Thymus (tissue), 14 donors: ENCODE measurements at places on chromosomes 7 and 10. TPM values are rescaled to one million over a fixed set of nuclear protein-coding genes. Genes with fewer than 3 reads are reported as not detected.

Gene NEURL1
- 3.0 TPM for polyA plus RNA-seq

Gene PPP1R17
- 0.27 TPM for polyA plus RNA-seq

Gene GALNT17
- 9.2 TPM for polyA plus RNA-seq

Gene CCDC146
- polyA plus RNA-seq = 15.6 TPM

Gene NPC1L1
- 0.14 TPM for polyA plus RNA-seq

Gene GRM8
- 0.27 TPM for polyA plus RNA-seq

Gene GAD2
- polyA plus RNA-seq = 0.05 TPM

Gene TAS2R4
- polyA plus RNA-seq = 0.41 TPM

Gene MMP21
- polyA plus RNA-seq = 0.18 TPM

GRCh38 chr10:17126327-17126726 is 3.3 kb downstream of the CUBN start:
- H3K4me3 ChIP-seq = no peak overlapping the region
- no peaks in the 10 kb centered on the region for H3K4me1 ChIP-seq
- H3K27me3 ChIP-seq = no peaks in the 10 kb centered on the region
- no peak overlapping the region for H3K27ac ChIP-seq
- H3K36me3 ChIP-seq = no peaks in the 10 kb centered on the region

GRCh38 chr7:988963-989529 is 6.1 kb downstream of the CYP2W1 start:
- no peaks in the 10 kb centered on the region for H3K36me3 ChIP-seq
- H3K4me1 ChIP-seq = peaks cover 11% of the 10 kb centered on the region
- H3K27me3 ChIP-seq = peaks cover 42% of the 10 kb centered on the region
- no peak overlapping the region for H3K27ac ChIP-seq
- DNase-seq = no peak

DNA sequence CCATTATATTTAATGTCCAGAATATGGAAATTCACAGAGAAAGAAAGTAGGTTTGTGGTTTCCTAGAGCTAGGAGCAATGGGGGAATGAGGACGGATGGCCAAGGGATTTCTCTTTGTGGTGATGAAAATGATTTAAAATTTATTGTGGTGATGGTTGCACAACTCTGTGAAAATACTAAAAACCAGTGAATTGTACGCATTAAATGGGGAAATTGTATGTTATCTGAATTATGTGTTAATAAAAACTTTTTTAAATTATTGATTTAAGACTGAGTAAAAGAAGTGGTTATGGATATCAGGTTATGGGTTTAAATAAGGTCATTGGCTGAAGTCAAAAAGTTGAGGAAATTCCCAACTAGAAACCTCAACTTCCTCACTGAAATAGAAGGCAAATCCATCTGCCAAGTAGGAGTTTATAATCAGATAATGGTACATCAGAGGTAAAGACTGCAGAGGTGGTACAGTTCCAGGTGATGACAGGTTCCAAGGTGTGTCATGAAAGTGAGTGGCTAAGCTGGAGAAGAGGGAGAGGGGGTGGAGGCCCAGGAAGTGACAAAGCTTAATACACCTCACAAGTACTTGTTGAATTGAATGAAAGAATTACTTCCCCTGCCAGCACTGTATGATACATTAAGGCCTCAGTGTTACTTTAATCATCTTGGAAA is 68.9 kb upstream of the CCDC71L start:
- DNase-seq = no peak
- H3K4me3 ChIP-seq = no peak overlapping the region
- no peaks in the 10 kb centered on the region for H3K36me3 ChIP-seq
- H3K4me1 ChIP-seq = peaks cover 15% of the 10 kb centered on the region
- H3K27ac ChIP-seq = no peak overlapping the region

- no peak overlapping the region for H3K27ac ChIP-seq
- no peaks in the 10 kb centered on the region for H3K27me3 ChIP-seq
- DNase-seq = no peak
- no peaks in the 10 kb centered on the region for H3K4me1 ChIP-seq
Observed at GRCh38 chr7:19815546-19815945, 42.1 kb upstream of the TMEM196 start.

- H3K27me3 ChIP-seq = no peaks in the 10 kb centered on the region
- DNase-seq = no peak
- H3K4me3 ChIP-seq = no peak overlapping the region
- H3K4me1 ChIP-seq = no peaks in the 10 kb centered on the region
- H3K27ac ChIP-seq = no peak overlapping the region
Observed at GRCh38 chr10:53406532-53406931, 633.9 kb upstream of the MBL2 start.

DNA sequence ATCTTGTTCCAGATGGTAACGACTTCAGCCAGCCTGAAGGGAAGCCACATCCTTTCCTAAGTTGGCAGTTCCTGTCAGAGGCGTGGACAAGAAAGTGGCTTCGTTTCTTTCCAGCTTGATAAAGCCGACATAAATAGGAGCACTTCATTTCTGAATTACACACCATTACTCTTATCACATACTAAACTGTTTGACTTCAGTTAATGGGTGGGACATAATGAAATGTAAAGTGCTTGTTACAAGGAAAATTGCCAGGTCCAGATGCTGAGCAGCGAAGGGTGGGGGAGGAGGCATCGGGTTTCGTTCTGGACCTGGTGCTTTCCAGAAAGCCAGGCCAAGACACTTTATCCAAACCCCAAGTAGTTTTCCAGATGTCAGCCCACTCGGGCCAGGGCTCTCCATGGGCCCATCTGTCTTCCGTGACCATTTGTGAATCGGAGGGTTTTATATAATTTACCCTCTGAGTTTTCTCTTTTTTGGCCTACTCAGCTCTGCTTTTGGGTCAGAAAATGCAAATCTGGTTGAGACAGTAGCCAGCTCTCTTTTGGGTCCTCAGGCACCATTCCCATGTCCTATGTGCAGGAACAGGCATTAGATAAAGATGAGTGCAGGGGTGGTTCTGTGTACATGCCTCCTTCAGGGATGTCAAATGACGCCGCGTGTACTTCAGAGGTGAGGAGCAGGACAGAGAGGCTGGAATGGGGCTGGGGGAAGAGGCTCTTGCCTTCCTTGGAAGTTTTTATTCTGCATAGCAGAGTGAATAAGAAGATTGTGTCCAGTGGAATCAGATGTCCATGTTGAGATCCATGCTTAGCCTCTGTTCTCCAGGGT is 90.2 kb downstream of the TACC2 start:
- H3K27me3 ChIP-seq = no peaks in the 10 kb centered on the region
- H3K4me1 ChIP-seq = no peaks in the 10 kb centered on the region
- peak overlapping the region; percentile 43 for H3K27ac ChIP-seq
- no peaks in the 10 kb centered on the region for H3K36me3 ChIP-seq
- H3K4me3 ChIP-seq = no peak overlapping the region
- DNase-seq = no peak

DNA sequence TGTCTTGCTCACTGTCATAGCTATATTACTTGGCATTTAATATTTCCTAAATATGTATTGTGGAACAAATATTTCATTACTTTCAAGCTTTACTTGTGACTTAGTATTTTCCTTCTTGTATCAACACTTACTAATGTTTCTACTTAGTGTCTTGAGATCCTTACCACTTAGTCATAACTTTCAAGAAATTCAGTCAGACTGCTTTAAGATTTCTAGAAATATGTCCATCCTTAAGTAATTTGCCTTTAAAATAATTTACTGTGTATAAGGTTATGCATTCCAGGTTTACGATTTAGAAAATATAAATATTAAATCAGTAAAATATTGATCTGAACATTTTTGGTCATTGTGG is 87.3 kb upstream of the CSTF2T start:
- no peak overlapping the region for H3K27ac ChIP-seq
- no peaks in the 10 kb centered on the region for H3K4me1 ChIP-seq
- H3K27me3 ChIP-seq = no peaks in the 10 kb centered on the region

GRCh38 chr10:24485304-24485703 is 238.4 kb downstream of the ARHGAP21 start:
- no peaks in the 10 kb centered on the region for H3K4me1 ChIP-seq
- no peak for DNase-seq
- H3K27me3 ChIP-seq = no peaks in the 10 kb centered on the region
- H3K4me3 ChIP-seq = no peak overlapping the region
- H3K27ac ChIP-seq = no peak overlapping the region
- no peaks in the 10 kb centered on the region for H3K36me3 ChIP-seq

- H3K4me3 ChIP-seq = no peak overlapping the region
- H3K27me3 ChIP-seq = no peaks in the 10 kb centered on the region
- no peaks in the 10 kb centered on the region for H3K36me3 ChIP-seq
Observed at GRCh38 chr10:77348082-77348481, 289.5 kb downstream of the KCNMA1 start.

GRCh38 chr7:96823274-96823673 is 113.6 kb upstream of the SEM1 start:
- H3K27ac ChIP-seq = no peak overlapping the region
- no peak overlapping the region for H3K4me3 ChIP-seq
- H3K27me3 ChIP-seq = no peaks in the 10 kb centered on the region
- DNase-seq = no peak
- H3K36me3 ChIP-seq = no peaks in the 10 kb centered on the region
- no peaks in the 10 kb centered on the region for H3K4me1 ChIP-seq

DNA sequence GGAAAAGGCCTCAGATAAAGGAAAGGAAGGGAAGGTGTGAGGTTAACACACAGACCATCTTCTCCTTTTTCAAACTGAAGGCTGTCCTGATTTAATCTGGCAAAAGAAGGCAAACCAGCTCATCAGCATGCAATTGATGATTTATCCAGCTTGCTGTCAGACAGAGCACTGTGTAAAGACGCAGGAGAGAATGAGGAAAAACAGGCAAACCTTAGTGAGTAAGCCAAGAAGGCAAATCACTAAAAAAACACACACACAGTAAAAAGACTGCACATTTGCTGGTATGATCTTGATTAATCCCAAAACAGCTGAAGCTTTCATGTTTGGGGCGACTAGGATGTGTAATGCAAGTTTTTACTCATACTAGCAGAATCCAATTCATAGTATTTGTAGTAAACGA is 65.8 kb upstream of the SKAP2 start:
- H3K4me1 ChIP-seq = no peaks in the 10 kb centered on the region
- DNase-seq = no peak
- H3K4me3 ChIP-seq = no peak overlapping the region
- H3K27me3 ChIP-seq = no peaks in the 10 kb centered on the region

- H3K36me3 ChIP-seq = no peaks in the 10 kb centered on the region
- H3K4me3 ChIP-seq = no peak overlapping the region
- H3K4me1 ChIP-seq = peaks cover 4% of the 10 kb centered on the region
- peaks cover 10% of the 10 kb centered on the region for H3K27me3 ChIP-seq
- no peak overlapping the region for H3K27ac ChIP-seq
Observed at GRCh38 chr7:151301471-151302462, 39.8 kb upstream of the NUB1 start.

- H3K4me3 ChIP-seq = no peak overlapping the region
- no peaks in the 10 kb centered on the region for H3K36me3 ChIP-seq
- DNase-seq = peak; percentile 4
- no peak overlapping the region for H3K27ac ChIP-seq
- H3K4me1 ChIP-seq = no peaks in the 10 kb centered on the region
- H3K27me3 ChIP-seq = no peaks in the 10 kb centered on the region
Observed at GRCh38 chr7:11650500-11650899, 181.5 kb downstream of the THSD7A start.
